ENCODE measurements at places on chromosomes 16 and 17.
A peak's percentile ranks its signal among the peaks of the same experiment; 100 is the strongest.

DNA sequence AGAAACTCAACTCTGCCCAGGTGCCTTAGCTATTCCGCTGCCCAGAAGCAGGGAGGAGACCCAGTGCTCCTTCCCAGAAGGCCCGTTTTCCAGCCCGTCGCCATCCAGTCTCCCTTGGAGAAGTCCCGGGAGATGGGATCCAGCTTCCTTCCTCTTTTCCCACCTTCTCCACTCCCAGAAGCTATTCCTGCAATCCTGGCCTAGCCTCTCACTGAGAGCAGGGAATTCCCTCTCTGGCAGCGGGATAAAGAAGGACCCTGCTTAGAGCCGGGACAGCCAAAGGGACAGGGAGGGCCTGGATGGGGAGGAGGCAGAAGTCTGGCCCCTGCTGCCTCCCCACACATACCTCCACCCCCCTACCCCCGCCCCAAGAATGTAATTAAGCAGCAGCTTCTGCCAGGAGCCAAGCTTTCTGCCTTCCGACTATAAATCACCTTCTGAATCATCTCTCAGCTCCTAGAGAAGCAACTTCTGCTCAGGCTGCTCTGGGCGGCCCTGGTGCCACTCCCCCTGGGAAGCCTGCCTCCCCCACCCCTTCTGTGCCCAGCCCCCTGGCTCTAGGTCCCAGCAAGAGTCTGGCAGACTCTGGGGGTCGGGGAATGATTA, 6.4 kb downstream of the WNT3 start:
- DNase-seq = no peak

DNA sequence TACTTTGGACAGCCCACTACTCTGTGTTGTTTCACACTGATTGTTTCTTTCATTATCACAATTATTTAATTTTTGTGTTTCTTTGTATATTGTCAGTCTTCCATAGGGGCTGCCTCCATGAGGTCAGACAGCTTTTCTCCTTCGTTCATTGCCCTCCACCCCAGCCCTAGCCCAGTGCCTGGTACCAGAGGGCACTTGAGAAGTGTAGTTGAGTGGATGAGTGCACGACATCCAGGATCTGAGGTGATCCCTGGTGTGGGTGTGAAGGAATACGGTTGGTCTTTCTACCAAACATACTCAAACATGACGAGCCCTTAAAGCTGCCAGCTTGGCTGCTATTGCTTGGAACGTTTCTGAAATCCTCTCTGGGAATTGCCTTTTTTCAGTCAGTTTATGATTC, 37.9 kb downstream of the DHRS7B start:
- DNase-seq = no peak

DNA sequence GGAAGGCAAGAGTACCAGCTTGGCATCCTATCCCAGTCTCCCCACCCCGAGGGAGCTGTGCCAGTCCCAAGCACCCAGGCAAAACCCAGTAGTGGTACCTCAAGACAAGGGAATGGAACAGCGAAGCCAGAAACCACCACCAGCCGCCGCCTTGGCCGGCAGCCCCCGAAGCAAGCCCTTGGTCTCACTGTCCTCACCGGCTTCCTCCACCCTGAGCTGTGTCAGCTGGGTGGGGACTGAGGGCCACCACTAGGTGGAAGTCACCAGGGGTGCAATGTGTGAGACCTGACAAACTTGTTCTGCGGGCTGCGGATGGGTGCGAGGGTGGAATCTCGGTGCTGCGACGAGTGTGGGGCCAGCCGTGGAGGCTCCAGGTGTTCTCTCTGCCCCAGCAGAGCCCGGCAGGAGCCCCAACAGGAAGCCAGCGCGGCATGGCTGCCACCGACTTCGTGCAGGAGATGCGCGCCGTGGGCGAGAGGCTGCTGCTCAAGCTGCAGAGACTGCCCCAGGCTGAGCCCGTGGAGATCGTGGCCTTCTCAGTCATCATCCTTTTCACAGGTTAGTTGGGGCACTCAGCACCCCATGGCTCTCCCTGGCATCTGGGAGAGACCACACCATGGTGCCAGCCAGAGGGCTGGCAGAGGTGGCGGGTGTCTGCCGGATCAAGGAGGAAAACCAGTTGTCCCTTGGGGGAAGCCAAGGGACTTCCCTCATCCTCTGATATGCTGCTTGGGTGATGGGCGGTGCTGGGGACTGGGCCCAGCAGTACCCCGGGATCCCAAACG, 6.7 kb downstream of the SMIM5 start:
- no peak for DNase-seq

GRCh38 chr16:84085773-84086172, 31.0 kb downstream of the MBTPS1 start:
- DNase-seq = peak; percentile 63

- peak; percentile 67 for DNase-seq
Measured at GRCh38 chr17:77372444-77373298, 231.9 kb downstream of the SEC14L1 start.

GRCh38 chr17:15232517-15232915, 32.6 kb downstream of the PMP22 start:
- no peak for DNase-seq

DNA sequence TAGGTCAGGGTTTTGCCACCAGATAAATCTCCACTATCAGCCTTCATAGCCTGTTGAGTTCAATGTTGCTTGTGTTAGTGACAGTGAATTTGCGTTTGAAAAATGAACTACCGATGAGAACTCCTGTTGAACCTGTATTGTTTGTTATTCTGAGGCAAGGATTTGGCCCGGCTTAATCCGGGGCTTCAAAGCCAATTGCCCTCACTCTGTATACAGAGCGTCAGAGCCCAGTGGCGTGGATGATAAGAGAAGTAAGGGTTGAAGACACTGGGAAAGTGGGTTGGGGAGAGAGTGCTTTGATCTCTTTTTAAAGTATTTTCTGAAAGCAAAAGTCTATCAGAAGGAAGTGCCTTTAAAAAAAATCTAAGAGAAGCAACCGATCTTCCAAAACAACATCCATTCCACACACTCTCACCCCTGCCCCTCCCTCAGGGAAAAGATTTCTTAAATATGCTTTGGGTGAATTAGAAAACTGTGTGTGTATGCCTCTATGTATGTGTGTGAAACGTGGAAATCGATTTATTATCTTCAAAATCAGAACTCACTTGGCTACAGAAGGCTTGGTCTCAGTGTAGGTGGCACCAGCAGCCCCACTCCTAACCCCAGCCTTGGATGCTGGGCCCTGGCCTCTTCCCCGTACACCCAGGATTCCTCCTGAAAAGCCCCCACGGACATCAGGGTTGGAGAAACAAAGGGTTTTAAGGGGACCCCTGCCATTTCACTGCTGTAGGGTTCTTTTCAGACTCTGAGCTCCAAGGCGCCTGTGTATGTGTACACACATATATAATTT, 8.8 kb downstream of the TBX4 start:
- no peak for DNase-seq

DNA sequence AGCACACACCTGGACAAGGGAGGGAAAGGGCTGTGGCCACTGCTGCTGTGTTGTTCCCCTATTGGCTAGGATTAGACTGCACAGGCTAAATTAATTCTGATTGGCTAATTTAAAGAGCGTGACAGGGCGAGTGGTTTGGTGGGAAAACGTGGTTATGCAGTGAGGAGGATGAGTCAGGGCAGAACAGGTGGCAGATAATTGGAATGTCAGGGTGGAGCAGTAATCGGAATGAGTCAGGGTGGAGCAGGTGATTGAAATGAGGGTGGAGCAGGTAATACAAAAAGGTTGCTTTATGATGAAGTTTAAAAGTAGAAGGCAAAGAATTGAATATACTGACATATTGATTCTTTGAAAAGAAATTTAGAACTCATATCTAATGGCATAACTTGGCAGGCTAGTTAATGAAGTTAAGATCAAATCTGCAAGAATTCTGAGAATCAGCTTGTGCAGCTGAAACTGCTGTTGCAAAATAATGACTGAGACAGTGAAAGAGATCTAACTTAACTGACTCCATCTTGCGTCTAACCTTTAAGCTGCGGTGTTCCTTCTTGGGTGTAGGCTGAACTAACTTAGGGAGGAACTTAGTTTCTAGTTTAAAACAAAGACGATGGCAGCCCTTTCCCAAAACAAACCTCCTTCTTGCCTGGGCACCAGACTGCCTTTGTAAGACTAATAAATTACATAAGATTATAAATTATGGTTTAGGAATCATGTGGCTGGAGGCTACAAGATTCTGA, 174.3 kb downstream of the UTP18 start:
- no peak for DNase-seq

GRCh38 chr16:70594569-70594968, 51.8 kb upstream of the IL34 start:
- DNase-seq = no peak

GRCh38 chr17:64455993-64456885, 7.3 kb downstream of the MILR1 start:
- peak; percentile 69 for DNase-seq

GRCh38 chr17:34300652-34301370, 15.3 kb downstream of the CCL11 start:
- peak; percentile 81 for DNase-seq

GRCh38 chr16:27243725-27244362, 24.7 kb downstream of the NSMCE1 start:
- no peak for DNase-seq

DNA sequence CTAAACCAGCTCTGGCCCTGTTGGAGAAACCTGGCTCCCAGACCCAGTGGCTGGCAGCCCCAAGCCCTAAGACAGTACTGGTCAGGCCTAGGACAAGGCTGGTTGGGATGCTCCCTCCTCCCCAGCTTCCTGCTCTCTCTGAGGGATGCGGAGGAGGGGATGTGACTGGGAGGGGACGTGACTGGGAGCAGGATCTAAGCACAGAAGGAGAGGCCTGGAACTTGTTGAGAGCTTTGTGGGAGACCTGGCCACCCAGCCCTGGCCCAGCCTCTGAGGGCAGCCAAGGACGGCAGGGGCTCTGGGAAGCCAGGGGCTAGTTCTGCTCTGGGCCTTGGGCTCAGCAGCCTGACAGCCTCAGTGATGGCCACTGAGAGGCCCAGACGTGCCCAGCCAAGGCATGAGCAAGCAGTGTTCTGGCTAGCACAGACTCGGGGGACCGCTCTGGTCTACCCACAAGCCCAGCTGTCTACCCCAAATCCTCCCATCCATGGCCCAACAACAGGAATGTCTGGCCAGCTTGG, 22.8 kb downstream of the ATP6V0D1 start:
- DNase-seq = no peak

GRCh38 chr17:33142705-33143299, 150.3 kb downstream of the ASIC2 start:
- DNase-seq = peak; percentile 2

DNA sequence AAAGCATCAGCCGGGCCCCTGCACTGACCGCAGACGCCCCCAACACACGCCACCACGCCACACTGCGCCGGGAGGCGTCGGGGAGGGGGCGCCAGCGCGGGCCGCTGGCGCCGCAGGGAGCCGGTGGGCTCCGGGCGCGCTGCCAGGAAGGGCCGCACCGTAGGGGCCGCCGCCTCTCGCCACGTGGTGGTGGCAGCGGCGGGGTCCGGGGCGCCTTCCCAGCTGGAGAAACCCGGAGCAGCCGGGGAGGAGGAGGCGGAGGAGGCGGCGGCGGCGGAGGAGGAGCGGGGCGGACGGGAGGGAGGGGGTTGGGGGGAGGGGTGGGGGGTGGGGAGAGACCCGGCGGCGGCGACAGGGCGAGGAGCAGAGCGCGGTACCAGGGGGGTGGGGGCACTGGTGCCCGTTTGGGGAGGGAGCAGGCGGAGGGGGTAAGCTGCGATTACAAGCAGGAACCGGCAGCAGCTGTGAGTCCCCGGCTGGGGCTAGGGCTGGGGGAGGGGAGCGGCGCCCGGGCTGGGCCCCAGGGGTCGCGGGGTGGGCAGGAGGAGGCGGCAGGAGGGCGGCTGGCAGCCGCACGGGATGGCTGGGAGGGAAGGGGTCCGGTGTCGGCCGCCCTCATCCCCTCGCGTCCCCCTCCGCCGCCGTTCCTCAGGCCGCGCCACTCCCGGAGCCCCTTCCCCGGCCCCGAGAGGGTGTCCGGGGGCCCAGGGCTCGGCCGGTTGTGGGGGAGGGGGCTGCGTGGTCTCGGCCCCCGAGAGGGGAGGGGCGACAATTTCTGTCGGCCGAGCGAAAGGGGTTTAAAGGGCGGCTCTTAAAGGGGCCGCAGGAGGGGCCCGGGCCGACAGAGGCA, at the start of gene TBKBP1:
TSS of gene TBKBP1 (plus strand) at position 431 of the 850 bp plus-strand sequence. CDS start 1,952 bp downstream, outside the sequence.
- DNase-seq = peak; percentile 22

- no peak for DNase-seq
Measured at GRCh38 chr17:31549121-31549524, 157.6 kb downstream of the RAB11FIP4 start.

GRCh38 chr16:81900456-81900855, 110.8 kb downstream of the SDR42E1 start:
- DNase-seq = no peak

GRCh38 chr16:79613009-79613408, 12.5 kb upstream of the MAF start:
- no peak for DNase-seq

DNA sequence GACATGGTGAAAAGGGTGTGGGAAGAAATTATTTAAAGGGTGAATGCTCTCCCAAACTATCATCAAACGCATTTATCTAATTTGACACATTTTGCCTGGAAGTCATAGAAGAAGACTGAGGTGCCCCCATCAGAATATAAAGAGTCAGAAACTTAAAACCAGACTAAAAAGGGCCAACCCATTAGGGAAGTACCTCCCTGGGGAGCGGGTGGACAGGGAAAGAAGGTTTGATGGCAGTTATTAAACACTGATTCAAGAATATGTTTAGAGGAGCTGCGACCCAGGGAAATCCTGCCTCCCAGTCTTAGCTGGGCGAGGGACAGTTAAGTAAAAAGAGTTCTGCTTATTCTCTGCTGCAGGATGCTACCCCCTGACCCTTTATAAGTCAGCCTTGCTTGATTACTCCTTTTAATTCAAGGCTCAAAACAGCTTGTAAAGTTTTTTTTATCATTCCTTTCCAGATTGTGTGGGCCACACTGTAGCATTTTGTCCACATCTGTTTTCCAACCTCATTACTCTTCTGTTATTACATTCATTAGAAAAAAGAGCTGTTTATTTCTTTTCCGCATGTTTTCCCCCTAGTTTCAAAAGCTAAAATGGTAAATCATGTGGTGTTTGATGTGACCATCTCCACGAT, 138.5 kb upstream of the TBX2 start:
- no peak for DNase-seq

GRCh38 chr17:29150161-29150560, 30.0 kb downstream of the MYO18A start:
- no peak for DNase-seq

GRCh38 chr17:38512473-38513058, 84.3 kb downstream of the ARHGAP23 start:
- no peak for DNase-seq

- no peak for DNase-seq
Measured at GRCh38 chr16:939311-939710, 31.5 kb downstream of the LMF1 start.

DNA sequence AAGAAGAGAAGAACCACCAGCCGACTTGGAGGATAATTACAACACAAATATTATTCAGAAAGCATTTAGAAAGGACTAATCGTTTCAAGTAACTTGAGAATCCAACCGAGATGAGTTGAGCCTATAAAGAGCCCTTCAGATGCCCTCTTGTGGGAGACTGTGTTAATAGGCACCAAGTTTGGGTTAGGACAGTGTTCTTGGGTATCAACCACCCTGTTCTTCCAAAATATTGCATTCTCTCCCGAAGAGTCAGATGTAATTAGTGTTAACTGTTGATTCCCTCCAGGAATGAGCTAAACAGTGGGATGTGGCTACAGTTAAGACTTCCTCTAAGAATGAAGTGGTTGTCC, 87.8 kb upstream of the NOL11 start:
- peak; percentile 41 for DNase-seq

All from suppressor macrophage treated with lipopolysaccharide for 4 hours (primary cell).